ENCODE measurements at places on chromosomes 2 and 18.
A peak's percentile ranks its signal among the peaks of the same experiment; 100 is the strongest.

DNA sequence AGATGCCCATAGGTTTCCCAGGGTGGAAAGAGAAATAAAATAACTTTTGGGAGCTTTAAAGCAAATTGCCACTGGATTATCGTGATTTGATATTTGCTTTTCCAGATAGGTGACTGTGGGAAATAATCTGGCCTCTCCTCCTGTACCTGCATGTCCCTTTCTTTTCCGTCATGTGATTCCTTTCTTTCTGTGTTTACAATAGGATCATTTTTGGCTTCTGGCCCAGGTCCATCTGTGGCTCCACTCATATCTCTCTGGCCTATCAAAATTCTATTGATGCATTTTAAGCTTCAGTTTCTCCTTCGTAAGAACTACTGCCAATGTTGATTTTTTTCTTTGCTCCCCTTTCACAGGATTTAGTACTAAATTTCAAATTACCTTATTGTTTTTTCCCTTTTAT is 153.6 kb downstream of the CCDC85A start:
- no peak for DNase-seq

DNA sequence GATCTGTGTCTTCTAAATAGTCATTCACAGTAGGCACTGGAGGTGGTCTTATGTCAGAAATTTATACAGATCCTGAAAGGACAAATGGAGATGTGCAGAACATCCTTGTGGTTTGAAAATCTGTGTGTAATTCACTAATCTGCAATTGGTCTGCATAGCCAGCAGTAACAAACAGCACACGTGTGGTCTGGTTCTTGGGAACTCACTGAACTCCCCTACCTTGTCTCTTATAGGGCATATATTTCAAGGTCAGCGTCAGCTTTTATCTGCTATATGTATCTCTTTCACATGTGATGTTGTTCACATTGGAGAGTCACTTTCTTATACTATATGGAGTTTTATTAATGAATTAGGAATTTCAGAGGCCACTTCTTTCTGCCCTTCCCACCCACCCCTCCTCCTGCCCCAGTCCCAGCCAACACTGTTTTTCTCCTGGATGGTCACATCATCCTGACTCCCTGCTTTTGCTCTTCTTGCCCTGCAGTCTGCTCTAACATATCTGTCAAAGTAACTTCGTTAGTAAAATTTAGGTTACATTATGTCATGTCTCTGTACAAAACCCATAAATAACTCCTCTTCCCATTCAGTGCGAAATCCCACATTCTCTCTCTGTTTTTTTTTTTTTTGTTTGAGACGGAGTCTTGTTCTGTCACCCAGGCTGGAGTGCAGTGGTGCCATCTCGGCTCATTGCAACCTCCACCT is 35.4 kb upstream of the CABYR start:
- no peak for DNase-seq

GRCh38 chr2:200765995-200766660 is 45.6 kb upstream of the BZW1 start:
- DNase-seq = no peak

GRCh38 chr18:417495-417894 is 83.0 kb downstream of the COLEC12 start:
- no peak for DNase-seq

- DNase-seq = peak; percentile 81
These were observed 210.7 kb downstream of the KLHL29 start for GRCh38 chr2:23595601-23596251.

DNA sequence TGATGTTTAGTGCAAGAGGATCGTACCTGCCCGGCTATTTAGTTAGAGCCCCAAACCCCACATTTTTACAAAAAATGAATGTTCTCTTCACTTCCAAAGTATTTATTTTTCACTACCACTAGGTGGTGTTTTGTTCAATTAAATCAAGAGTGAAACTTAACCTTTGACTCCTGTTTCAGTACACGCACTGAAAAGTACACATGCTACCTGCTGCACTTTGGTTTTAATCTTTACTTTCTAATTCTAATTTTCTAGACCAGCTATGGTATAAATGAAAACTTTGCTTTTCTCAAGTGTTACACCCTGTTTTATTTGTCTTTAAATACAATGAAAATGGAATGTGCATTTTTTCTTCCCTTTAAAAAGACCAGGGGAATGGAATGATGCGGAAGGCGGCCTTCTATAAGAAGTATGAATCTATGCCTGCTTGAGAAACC is 31.4 kb upstream of the CHN1 start:
- no peak for DNase-seq

GRCh38 chr2:161905389-161906046 is 168.5 kb downstream of the DPP4 start:
- no peak for DNase-seq

- DNase-seq = no peak
These were observed 299.3 kb downstream of the OSR1 start for GRCh38 chr2:19059076-19059475.

GRCh38 chr2:45769056-45769455 is 117.6 kb downstream of the PRKCE start:
- no peak for DNase-seq

DNA sequence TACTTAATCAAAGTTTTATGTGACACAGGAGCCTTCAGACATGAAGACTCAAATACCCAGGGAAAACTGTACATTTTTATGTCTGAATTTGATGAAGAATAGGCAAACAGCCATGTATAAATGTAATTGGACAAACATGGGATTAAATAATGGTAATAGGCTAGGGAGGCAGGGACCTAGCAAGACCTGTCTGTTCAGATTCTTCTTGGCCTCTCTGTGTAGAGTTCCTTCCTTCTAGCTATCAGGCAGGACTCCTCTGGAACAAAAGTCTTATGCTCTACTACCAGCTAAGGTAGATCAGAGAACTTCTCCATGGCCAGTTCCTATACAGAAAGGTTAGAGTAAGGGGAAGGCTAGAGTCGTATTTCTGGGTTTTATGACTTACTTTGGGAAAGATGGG is 9.5 kb upstream of the PARD3B start:
- DNase-seq = no peak

DNA sequence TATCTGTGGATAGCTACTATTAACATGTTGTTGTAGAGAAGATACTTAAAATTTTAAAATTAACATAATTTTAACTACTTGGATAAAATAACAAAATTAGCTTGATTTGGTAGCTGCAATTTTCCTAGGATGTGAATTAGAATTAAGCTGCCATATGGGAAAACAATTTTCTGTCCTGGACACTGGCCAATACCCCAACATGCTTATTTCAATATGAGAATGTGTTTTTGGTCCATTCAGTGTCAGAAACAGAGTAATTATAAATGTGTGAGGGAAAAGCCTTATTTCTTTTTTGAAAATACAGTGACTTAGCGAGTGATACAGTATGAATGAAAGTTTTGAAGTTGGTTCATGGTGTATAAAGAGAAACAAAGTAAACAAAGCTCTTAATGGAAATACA is 948.3 kb upstream of the GYPC start:
- no peak for DNase-seq

GRCh38 chr2:233456934-233457333 is 102.6 kb downstream of the DGKD start:
- DNase-seq = no peak

DNA sequence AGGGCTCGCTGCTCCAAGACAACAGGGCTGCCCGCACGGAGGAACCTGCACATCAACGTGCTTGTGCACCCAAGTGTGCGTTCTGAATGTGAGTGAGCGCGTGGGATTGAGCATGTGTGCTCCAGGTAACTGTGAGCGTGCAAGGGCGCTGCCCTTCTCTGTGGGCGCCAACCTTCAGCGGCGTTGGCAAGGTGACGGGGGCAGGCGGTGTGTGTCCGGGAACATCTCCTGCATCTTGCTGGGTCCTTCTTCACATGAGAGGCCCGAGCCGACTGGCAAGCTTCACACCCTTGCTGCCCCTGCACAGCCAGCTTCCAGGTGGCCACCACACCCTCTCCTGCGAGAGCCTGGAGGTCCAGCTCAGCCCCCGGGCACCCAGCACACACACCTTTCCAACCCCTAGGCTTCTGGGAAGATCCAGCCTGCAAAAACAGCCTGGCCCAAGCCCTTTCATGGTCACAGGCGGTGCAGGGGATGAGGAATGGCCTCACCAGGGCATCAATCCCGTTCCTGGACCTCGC is 220.9 kb downstream of the HDAC4 start:
- DNase-seq = peak; percentile 63

GRCh38 chr2:197042739-197043196 is 116.3 kb upstream of the PGAP1 start:
- DNase-seq = no peak

DNA sequence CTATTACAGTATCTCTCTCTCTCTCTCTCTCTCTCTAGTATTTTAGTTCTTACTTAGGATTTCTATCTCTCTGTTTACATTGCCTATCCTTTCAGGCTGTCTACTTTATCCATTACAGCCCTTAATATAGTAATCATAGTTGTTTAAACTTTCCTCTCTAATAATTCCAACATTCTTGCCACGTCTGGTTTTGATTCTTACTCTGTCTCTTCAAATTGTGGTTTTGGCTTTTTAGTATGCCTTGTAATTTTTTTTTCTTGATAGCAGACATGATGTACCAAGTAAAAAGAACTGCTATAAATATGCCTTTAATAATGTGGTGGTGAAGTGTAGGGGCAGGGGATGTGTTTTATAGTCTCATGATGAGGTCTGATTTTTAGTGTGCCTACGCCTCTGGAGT is 1809.5 kb upstream of the CELF4 start:
- no peak for DNase-seq

DNA sequence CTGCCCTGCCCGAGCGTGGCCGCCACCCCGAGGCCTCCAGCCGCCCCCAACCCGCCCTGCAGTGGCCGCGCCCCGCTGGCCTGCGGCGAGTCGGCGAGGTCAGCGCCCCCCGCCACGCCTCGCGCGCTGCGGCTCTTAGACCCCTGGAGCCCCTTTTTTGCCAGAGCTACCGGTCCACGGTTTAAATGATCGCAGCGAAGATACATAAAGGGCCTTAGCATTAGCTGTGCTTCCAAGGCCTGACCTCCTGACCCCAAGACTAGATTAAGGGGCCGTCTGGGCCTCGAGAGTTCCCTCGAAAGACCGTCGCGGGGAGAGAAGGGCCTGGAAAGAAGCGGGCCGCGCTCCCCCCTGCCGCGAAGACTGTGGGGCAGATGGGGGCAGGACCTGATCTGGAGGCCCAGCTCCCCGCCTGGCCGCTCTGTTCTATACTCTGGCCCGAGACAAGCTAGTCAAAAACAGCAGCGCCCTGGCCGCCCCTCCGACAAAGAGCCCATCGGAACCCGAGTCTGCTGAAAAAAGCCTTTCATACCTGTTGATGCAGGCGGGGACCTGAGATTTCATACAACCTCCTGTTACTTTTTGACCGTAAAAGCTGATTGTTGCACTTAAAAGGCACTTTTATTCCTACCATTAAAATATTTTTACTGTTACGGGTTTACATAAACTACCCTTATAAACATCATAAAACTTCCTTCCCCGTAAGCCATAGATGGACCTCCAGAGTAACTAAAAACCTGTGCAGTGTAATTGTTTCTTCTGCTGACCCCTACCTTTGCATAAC is 68.7 kb upstream of the PSMD14 start:
- DNase-seq = no peak

Measured in tibial artery (tissue), 4 donors.